ENCODE measurements at places on chromosomes 7 and 10. TPM values are rescaled to one million over a fixed set of nuclear protein-coding genes. Genes with fewer than 3 reads are reported as not detected.

The CD36 gene
- total RNA-seq: 141 TPM

- no peak for DNase-seq
Measured at GRCh38 chr7:25967278-25968204, 184.5 kb upstream of the NFE2L3 start.

The SUGCT gene
- 1.7 TPM for total RNA-seq

DNA sequence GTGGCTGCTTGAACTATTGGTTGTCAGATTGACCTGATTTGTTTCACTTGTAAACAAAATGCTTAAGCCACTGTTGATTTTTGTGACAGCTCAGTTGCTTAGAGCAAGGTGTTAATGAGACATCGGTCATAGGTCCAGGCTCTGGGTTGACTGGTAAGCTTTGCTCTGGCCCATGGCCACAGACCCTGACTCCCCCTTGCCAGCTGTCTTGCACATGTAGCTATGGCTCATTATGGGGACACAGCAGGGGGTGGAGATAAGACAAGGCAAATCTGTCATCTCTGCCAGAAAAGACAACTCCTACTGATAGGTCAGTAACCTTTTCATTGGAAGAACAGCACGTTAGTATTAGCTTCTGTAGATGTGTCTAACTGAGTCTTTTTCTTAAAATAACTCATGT lies 95.3 kb downstream of the KAT6B start:
- DNase-seq: no peak

The AKR1D1 gene
- not detected for total RNA-seq

DNA sequence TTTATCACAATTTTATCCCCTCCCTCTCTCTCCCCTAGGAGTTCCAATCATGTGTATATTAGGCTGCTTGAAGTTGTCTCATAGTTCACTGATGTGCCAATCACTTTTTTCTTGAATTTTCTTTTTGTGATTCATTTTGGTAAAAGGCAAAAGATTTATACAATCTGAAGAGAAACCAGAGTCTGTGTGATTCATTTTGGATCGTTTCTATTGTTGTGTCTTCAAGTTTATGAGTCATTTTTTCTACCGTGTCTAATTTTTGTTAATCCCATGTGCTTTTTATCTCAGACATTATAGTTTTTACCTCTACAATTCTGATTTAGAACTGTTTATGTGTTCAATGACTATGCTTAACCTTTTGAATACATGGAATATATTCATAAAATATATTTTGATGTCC lies 483.9 kb upstream of the AUTS2 start:
- DNase-seq: no peak
